Glomerular endothelial cell (primary cell): ENCODE measurements at places on chromosomes 3 and 15.

GRCh38 chr3:105417525-105418289, 51.0 kb downstream of the ALCAM start:
- DNase-seq, result no peak

DNA sequence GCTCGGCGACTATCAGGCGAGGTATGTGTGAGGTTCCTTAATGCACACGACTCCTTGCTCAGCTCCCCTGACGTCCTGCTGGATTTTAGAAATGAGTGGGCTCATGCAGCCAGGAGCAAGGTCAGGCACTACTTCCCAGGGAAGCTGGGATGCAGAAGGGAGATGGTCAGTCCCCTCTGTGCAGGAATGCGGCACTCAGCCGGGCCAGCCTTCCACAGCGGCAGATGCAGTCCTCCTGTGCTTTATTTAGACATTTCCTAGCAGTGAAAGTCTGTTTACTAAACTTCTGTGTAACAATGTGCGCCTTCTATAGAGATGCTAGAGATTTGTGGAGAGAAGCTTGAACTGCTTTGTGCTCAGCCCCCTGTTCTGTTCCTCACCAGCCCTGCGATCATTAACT, 252.1 kb downstream of the SLCO3A1 start:
- no peak for DNase-seq

GRCh38 chr3:107910713-107911259, 180.0 kb downstream of the CD47 start:
- no peak for DNase-seq

DNA sequence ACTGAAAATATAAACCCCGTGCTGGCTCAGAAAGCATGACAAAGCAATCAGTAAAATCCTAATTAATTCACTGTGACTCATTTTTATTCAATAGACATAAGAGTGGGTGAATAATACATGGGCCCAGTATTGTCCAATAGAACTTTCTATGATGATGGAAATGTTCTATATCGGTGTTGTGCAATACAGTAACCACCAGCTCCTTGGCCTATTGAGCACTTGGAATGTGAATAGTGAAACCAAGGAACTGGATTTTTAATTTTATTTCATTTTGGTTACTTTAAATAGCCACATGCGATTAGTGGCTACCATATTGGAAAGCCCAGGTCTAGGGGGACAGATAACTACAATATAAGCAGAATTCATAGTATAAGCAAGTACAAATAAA, 69.8 kb upstream of the PPP2R3A start:
- no peak for DNase-seq

GRCh38 chr15:56537881-56538280, 72.9 kb upstream of the MNS1 start:
- no peak for DNase-seq

DNA sequence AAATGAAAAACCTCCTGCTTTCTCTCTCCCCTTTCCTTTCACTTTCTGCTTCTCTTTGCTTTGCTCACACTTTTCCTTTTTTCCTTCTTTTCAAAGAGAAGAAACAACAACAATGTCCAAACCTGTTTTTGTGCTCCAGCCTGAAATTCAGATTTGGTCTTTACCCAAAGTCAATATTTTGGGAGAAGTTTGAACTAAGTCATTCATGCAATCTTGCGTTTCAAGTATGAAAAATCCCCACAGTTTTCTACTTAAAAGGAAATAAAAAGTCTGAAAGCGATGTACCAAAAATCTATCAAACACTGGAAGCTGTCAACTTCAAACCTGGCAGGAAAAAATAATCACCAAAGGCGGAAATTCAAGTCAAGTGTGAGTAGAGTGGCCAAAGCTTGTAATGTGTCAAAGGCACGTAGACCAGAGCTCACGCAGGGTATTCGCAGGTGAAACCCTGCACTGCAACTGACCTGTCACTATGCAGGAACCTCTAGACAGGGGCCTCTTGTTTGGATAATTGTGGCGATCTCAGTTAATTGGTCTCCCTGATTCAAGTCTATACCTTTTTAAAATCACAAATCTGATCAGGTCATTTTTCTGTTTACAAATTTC, 118.8 kb upstream of the GALNT15 start:
- DNase-seq, result no peak

GRCh38 chr15:91424001-91424400, 323.9 kb downstream of the SV2B start:
- DNase-seq, result no peak

GRCh38 chr3:52240059-52240885, 1.3 kb upstream of the TWF2 start:
- DNase-seq, result no peak

GRCh38 chr3:43709022-43709421, 18.3 kb downstream of the ABHD5 start:
- DNase-seq, result no peak

DNA sequence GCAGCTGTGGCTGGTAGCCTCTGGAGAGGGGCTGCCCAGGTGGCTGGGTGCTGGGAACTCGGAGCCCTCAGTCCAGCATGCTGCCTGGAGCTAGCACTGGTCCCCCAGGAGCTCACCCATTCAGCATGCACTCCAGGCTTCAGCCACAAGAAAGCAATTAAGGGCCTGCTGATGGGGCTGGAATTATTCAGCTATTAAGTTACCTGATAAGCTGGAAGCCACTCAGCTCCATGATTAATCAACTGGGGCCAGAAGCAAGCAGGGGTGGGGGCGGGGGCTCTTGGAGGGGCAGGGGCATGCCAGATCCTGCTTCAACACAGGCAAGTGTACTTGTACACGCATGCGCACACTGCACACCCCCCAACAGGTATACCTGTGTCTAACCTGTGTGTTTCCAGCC, 22.1 kb upstream of the TMEM115 start:
- no peak for DNase-seq

DNA sequence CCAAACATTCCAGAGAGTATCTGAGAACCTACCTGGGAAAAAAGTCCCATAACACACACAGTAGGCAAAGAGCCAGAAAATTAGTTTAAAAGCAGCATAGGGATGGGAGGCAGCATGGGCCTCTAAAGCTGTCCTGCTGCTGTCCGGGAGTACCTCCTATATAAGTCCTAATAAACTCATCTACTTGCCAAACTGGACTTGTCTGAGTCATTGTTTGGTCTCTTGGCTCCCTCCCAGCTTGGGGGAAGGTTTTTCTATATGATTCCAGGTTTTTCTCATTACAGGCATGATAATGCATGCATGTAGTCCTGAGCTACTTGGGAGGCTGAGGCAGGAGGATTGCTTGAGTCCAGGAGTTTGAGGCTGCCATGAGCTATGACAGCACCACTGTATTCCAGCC, 17.5 kb upstream of the HACD2 start:
- no peak for DNase-seq

GRCh38 chr15:63488398-63488960, 15.9 kb upstream of the USP3 start:
- no peak for DNase-seq

- DNase-seq, result no peak
Observed at GRCh38 chr3:10352146-10352911, 31.4 kb upstream of the SEC13 start.

DNA sequence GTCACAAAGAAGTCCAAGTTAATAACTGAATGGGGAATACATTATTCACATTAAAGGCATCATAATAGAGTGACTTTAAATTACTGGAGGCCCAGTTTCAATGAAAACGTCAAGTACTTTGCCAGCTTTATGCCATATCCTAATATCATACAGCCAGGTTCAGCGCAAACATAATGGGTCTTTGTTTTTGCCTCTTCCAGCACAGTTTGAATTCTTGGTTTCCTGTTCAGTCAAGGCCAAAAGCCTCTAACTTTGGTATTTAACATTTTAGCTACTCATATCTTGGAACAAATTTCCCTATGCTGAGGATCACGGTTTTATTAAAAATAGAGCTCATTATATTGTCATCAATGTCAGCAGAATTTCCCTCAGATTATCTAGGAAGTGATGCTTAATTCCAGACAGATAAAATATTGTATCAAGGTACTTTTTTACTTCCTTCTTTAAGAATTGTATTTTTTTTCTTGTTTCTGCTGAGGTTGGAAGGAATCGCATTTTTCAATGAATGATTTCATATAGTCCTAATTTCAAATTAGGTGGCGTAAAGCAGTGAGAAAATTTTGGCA, 269.2 kb downstream of the THRB start:
- DNase-seq, result no peak

DNA sequence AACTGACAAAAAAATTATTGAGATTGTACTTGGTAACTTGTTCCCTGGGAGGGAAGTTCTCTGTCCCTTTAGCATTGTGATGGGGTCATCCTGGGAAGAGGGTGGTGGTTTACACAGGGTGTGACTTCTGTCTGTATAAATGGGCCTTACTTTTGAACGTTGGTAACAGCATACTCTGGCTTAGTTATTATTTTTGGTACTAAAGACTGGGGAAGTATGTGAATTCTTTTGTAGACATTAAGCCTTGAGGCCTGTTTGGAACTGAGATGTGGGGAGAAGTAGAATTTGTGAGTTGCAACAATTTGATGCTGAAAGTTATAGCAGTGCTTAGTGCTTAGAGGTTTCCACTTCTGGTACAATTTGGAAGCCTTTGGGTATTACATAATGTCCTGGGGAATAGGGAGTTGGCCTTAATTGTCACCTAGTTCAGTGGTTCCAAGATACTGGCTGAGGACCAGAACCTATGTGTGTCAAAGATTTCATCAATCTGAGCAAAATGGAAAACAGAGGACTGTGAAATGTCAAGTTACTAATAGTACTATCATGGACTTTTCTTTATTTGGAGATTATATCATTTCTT, 15.9 kb downstream of the TLNRD1 start:
- DNase-seq, result no peak

DNA sequence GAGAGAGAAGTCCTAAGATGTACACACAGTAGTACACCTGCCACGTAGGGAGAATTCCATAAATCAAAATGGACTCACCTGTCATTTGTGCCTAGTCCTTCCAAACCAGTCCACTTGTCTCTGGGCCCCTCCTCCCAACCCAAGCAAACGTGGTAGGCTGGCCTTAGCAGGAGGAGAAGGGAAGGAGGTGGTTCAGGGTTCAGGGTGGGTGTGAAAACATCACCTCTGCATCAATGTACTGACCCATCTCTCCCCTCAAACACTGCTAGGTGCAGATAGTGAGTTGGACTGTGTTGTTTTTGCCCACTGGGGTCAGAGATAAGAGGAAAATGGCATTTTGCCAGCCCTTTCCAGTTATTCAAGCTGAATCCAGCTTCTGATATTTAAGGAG, 99.3 kb downstream of the MME start:
- no peak for DNase-seq

- DNase-seq, result no peak
Observed at GRCh38 chr15:48712546-48712945, 67.0 kb upstream of the FBN1 start.

DNA sequence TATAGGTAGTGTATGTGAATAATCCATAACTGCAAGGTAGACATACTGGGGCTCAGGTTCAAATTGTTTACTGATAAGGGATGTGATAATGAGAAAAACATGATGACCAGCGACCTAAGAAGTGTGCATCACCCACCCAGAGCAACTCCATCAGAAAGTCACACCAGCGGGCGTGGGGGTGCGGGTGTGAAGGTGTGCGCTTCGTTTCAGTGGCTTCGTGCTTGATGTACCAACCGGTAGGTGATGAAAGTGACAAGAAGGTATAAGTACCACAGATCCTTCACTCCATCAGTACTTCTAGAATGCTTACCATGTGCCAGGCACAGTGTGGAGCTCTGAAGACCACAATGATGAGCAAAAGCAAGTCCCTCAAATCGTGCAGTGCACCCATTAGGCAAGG, 11.2 kb downstream of the ANP32A start:
- DNase-seq, result no peak

GRCh38 chr3:3201611-3202010, 22.1 kb upstream of the CRBN start:
- DNase-seq, result no peak

- DNase-seq, result no peak
Observed at GRCh38 chr3:11282250-11283138, 10.3 kb downstream of the ATG7 start.

- no peak for DNase-seq
Observed at GRCh38 chr3:76016111-76016510, 230.8 kb upstream of the ZNF717 start.

- no peak for DNase-seq
Observed at GRCh38 chr3:16765661-16766060, 119.1 kb upstream of the PLCL2 start.

- DNase-seq, result no peak
Observed at GRCh38 chr3:114441386-114441785, 147.6 kb downstream of the TIGIT start.

- DNase-seq, result no peak
Observed at GRCh38 chr3:113231827-113232253, 20.5 kb downstream of the BOC start.
